ENCODE measurements at places on chromosomes 12 and 14.

DNA sequence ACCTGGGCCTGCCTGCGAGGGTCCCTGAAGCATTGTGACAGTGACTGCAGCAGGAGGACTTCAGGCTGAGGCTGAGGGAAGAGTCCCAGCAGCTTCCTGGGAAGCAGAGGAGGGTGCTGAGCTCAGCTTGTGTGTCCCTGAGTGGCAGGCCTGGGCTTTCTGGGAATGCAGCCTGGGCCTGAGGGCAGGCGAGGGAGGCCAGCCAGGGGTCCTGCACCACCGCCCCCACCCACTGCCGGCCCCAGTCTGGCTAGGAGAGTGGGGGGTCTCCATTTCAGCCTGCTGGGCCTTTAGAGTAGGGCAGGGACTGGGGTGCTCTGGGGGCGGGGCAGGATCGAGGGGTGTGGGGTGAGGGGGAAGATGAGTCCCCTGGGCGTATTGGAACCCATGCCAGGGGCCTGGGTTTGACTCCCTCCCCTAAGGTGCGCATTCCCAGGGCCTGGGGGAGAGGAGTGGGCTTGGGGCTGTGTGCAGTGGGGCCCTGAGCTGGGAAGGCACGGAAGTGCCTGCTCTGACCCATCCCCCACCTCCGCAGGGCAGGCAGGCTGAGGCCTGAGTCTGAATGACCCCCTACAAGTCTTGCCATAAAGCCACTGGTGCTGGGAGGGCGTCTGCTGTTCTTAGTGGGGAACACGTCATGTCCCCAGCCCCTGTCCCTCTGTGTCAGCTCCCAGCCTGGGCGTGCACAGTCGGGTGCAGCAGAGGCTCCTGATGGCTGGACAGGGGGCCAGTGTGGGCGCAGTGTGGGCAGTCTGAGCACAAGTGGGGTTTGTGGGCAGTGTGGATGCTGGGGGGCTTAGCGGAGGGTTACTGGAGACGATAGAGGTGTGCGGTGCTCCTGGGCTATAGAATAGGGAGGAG is 46.4 kb downstream of the KRT80 start:
- no peak for DNase-seq

DNA sequence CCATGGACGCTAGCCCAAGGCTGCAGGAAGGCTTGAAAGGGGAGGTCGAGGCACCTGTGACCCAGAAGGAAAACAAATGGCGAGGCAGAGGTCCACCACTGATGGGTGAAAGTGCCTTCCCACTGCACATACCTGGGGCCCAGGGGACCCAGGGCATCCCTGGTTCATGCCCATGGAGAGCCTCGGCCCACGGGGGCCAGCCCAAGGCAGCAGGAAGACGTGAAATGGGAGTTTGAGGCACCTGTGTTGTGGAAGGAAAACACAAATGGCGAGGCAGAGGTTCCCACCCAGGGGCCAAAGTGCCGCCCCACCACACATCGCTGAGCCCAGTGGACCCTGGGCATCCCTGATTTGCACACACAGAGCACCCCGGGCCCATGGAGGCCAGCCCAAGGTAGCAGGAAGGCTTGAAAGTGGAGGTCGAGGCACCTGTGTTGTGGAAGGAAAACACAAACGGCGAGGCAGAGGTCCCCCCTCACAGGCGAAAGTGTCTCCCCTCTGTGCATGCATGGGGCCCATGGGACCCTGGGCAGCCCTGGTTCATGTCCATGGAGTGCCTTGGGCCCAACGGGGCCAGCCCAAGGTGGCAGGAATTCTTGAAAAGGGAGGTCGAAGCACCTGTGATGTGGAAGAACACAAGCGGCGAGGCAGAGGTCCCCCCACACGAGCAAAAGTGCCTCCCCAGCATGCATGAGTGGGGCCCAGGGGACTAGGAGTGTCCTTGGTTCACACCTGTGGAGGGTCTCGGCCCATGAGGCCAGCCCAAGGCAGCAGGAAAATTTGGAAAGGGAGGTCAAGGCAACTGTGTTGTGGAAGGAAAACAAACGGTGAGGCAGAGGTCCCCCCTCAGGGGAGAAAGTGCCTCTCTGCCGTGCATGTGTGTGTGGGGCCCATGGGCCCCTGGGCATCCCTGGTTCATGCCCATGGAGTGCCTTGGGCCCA is 383.3 kb downstream of the ALG10 start:
- DNase-seq = no peak

DNA sequence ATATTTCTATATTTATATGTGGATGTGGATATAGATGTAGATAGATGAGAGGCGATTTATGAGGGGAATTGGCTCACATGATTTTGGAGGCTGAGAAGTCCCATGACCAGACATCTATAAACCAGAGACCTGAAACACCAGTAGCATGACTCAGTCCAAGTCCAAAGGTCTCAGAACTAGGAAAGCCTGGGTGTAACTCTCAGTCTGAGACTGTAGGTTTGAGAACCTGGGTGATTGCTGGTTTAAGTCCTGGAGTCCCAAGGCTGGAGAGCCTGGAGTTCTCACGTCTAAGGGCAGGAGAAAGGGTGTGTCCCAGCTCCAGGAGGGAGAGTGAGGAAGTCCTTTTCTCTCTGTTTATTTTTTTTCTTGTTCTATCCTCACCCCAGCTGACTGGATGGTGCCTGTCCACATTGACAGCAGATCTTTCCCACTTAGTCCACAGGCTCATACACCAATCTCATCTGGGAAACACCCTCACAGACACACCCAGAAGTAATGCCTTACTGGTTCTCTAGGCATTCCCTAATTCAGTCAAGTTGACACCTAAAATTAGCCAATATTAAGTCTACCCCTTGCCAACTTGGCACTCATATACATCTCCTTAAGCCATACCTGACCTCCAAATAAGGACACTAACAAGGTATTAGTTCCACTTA is 45.4 kb downstream of the EMP1 start:
- DNase-seq = no peak

- DNase-seq = no peak
Measured at GRCh38 chr14:88232771-88233170, 90.3 kb downstream of the KCNK10 start.

DNA sequence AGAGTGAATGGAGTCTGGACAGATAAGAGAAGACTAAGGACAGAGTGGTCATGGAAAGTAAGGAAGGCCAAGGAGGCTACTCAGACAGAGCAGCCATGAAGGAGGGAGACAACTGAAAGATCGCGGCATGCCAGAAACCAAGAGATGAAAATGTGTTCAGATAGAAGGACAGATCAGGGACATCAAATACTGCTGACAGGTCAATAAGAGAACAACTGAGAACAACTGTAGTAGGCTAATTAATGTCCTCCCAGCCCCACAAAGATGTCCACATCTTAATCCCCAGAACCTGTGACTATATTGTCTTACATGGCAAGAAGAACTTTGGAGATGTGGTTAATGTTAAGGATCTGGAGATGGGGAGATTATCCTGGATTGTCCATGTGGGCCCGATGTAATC is 15.0 kb upstream of the HELB start:
- no peak for DNase-seq

Data from effector CD4-positive, alpha-beta T cell (primary cell).